ENCODE measurements at places on chromosomes 7 and 10.

DNA sequence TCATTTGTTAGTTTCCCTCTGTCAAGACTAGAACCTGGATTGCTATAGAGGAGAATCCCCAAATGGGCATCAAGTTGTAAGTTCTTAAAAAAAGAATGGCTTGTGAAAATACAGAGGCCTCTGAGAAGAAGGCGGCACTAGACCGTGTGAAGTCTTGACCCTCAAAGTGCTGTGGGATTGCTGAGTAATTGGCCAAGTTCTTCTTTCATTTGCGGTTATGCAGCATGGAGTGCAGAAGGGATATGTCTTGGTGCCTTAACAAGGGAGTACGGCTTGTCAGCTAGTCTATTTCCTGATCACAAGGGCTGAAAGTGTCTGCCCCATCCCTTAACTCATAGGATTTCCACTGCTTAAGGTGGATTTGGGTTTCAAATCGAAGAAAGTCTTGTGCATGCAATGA is 81.2 kb downstream of the MKX start:
- no peak for DNase-seq

DNA sequence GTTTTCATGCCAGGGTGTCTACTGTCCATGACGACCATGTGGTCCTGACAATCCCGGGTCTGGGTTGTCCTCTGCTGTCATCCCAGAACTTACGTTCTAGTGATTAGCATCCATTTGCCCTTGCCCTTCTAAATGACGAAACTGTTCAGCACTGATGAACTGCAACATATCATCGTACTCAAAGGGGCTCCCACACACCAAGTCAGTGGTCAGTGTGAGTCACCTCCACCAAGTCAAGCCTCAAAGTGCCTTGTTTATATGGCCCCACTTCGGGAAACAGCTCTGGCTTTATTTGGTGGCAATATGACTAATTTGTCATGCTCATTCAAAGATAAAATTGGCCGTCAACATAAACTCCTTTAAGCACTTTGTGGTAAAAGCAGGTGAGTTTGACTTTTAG is 110.7 kb downstream of the FRMD4A start:
- DNase-seq: no peak

DNA sequence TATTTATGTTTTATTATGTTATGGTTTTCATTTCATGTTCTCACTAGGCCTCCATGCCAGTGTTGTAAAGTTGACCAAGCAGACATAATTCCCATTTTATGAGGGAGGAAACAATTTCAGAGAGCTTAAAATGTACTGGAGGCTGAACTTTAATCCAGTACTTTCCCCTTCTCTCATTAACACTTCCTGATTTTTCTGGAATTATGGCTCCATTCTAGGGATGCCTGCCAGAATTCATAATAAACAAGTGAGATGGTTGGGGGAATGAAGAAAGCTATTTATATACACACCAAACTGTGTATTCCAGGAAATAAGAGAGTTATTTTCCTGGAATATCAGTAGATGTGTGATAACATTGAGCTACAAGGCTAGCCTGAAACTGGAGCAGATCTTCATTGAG is 6.9 kb downstream of the TMEM236 start:
- DNase-seq: no peak

DNA sequence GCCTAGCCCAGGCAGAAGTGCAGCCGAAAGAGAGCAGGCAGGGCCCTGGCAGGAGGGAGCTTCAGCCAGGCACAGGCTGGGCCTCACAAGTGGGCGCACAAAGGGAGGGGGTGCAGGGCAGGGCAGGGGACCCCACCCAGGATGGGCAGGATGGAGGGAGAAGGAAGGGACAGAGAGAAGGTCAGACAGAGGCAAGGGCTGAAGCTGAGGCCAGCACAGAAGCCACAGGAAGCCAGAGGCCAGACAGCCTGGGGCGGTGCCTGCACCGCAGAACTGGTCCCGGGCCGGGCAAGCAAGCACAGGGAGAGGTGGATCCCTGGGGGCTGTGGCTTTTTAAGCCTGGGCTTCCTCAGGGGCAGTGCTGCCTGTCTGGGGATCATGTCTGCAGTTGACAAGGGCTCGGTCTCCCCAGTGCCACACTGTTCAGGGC is 16.7 kb downstream of the NOS3 start:
- peak; percentile 38 for DNase-seq

- DNase-seq: no peak
These were observed 9.5 kb downstream of the ACTR1A start for GRCh38 chr10:102492983-102493382.

DNA sequence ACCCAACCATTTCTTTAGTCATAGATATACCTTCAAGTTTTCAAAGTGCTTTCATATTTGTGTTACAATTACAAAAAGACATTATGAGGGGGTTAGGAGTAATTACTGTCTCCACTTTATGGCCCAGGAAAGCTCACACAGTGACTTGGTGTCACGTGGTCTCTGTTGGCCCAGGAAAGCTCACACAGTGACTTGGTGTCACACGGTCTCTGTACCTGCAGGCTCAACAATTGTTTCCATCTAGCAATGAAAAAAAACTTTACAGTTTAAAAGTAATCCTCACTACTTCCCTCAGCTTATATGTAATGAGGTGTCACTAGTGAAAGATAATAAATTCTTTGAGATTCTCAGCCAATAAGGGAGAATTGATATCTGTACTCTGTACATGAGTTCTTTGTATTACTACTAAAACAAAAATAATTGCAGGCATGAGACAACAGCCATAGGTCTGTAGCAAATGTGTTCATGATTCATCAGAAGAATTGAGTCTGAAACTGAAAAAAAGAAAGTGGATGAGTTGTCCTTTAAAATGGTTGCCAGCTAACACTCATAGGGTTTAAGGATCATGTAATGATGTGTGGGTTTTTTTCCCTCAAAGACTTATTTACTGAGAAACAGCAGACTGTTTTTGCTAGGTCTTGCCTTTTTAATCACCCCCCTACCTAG is 10.9 kb downstream of the OGDH start:
- DNase-seq: no peak

DNA sequence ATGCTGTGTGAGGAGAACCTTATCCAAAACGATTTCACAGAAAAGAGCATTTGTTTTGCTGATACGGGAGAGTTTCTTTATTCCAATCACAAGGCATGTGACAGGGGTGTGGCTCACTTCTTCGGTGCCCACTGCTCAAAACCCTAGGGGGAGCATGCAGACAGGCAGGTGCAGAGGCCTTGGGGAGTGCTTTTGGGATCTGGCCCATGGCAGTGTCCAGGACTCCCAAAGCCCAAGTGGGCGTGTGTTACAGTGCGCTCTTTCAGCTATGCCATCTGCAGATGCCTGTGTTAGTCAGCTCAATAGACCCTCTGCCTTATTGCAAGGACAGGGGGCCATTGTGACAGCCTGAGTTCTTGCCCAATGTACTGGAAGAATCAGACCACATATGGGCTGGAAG is 94.8 kb downstream of the CSTF2T start:
- DNase-seq: no peak

DNA sequence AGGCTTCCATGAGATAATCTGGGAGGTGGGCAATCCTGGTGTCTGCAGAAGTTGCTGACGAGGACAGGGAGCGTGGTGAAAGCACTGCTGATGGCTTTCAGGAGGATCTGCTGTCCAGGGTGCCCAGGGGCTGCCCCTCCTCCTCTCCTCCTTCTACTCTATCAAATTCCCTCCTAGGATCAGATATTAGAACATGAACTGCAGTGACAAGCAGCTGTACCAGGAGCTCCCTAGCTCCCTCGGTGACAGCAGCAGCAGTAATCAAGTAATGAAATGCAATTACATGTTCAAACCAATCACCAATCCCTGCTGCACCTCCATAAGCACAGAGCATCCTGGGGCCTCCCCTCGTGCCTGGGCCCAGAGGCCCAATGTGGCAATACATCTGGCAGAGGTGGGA is 46.9 kb downstream of the GRID1 start:
- DNase-seq: peak; percentile 19

Data from H9 (cell line).